Smooth muscle cell of the coronary artery (primary cell): ENCODE measurements at places on chromosomes 12 and 14. TPM values are rescaled to one million over a fixed set of nuclear protein-coding genes. Genes with fewer than 3 reads are reported as not detected.

The CLEC9A gene
- not detected in 2 replicates for total RNA-seq

The CCDC198 gene
- total RNA-seq: not detected in 2 replicates

The SLC6A12 gene
- total RNA-seq: 0.15 TPM in 1 of 2 replicates, not detected in the other

The FRMD6 gene
- 146 and 183 TPM in 2 replicates for total RNA-seq

The RNF212B gene
- not detected in 2 replicates for total RNA-seq

The GLIPR1L1 gene
- not detected in 2 replicates for total RNA-seq

The PPP1R1A gene
- not detected in 2 replicates for total RNA-seq

The DTX1 gene
- total RNA-seq: under 0.01 and 0.15 TPM in 2 replicates

The RASAL1 gene
- total RNA-seq: not detected in 2 replicates

The FOXA1 gene
- total RNA-seq: not detected in 2 replicates

The TAS2R42 gene
- not detected in 2 replicates for total RNA-seq

The SERPINA10 gene
- total RNA-seq: not detected in 2 replicates

The OVCH1 gene
- total RNA-seq: 0.70 TPM in 1 of 2 replicates, not detected in the other

The SERPINA9 gene
- total RNA-seq: not detected in 2 replicates

The TRAF3 gene
- total RNA-seq: 16.0 and 23.6 TPM in 2 replicates

The ANO4 gene
- total RNA-seq: 0.08 and 0.12 TPM in 2 replicates

The COX8C gene
- total RNA-seq: not detected in 2 replicates

The MYH6 gene
- under 0.01 TPM in 1 of 2 replicates, not detected in the other for total RNA-seq

The PAWR gene
- total RNA-seq: 14.3 and 98.7 TPM in 2 replicates

The GPR84 gene
- not detected in 2 replicates for total RNA-seq

The TTC9 gene
- 0.23 TPM in 2 replicates for total RNA-seq

The TESPA1 gene
- not detected in 2 replicates for total RNA-seq

The CCDC38 gene
- not detected in 2 replicates for total RNA-seq

The LRP1-AS gene
- not detected in 2 replicates for total RNA-seq

The TSHR gene
- not detected in 2 replicates for total RNA-seq

The STXBP6 gene
- total RNA-seq: 0.68 and 13.2 TPM in 2 replicates

The SIX1 gene
- 0.45 and 1.1 TPM in 2 replicates for total RNA-seq

The KLHL33 gene
- total RNA-seq: 0.23 TPM in 1 of 2 replicates, not detected in the other

The ENDOU gene
- total RNA-seq: 0.15 TPM in 1 of 2 replicates, not detected in the other

The RIPK3 gene
- total RNA-seq: 0.23 and 9.4 TPM in 2 replicates

The LGR5 gene
- 2.3 TPM in 1 of 2 replicates, not detected in the other for total RNA-seq

The CAMKK2 gene
- total RNA-seq: 10.4 and 12.2 TPM in 2 replicates

The ABHD12B gene
- total RNA-seq: not detected in 2 replicates
